ENCODE measurements at places on chromosomes 6 and 20.

- DNase-seq, result no peak
These were observed 36.4 kb upstream of the RPN2 start for GRCh38 chr20:37142708-37143107.

- DNase-seq, result no peak
These were observed 73.8 kb upstream of the GATA5 start for GRCh38 chr20:62549499-62550086.

DNA sequence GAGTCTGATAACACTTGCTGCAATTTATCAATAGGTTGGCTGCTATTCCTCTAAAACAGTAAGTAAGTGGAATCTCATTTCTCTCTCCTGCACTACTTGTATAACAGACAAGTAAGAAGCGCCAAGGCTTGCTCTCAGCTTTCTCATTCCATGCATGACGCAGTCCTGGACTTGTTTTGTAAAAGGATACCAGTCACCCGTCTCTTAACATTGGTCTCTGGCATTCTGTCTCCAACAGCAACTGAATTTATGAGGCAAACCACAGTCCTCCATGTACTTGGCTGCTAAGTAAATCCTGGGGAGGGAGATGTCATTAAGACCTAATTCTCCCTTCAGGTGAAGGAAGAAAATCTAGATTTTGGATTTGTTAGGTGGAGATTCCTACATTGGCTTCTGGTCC lies 115.4 kb downstream of the OPN5 start:
- no peak for DNase-seq

DNA sequence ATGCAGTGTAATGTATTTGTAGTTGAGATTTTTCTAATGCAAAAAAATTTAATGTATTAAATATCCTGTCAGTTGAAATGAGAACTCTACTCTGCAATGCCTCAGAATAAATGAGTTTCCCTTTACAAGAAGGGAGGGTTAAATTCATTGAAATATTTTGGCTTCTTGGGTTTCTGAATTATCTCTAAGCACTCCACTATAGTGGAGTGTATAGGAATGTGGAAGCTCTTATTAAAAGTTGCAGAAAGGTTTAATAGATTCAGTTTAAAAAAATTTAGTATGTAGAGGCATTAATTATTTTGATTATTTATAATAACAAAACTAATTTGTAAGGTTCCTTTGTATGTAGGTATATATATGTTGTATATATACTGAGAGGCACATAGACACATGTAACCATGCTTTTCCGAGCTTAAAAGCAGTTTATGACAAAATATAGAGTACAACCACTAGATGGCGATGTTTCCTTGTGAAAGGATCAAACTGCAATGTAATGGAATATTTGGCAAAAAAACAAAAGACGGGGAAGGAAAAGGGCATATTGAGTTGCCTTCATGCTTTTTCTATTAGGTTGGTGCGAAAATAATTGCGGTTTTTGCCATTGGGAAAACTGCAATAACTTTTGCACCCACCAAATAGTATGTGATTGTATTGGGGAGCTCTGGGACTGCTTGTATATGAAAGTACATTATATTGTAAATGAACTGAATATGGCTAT lies 144.2 kb downstream of the MYO6 start:
- peak; percentile 79 for DNase-seq

GRCh38 chr6:75802366-75802765 lies 53.3 kb downstream of the MYO6 start:
- no peak for DNase-seq

GRCh38 chr20:2817891-2818595 lies 1.9 kb downstream of the TMEM239 start:
- DNase-seq, result peak; percentile 72

DNA sequence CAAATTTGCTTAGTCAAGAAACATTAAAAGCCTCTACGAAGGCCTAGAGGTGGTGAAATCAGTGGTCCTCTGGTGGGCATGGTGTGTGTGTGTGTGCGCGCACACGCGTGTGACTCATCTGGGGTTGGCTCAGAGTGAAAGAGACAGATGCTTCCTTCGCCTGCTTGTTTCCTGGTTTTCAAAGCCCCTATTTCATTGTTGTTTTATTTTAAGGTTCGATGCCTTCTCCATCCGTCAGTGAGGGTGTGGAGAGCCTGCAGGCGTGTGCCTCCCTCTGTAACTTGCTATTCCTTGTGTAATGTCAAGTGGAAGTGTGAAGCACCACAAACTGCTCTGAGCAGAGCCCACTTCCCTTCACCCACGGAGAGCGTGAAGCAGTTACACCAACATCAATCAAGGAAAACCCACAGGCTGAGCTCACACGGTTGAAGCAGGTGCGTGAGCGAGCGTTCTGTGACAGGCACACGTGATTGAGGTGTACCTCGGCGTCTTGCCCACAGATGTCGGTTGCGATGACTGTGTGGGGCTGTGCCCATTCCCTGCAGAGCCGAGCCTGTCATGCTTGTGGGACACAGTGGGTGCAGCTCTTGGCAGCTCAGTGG lies 233.9 kb downstream of the PRL start:
- DNase-seq, result no peak

DNA sequence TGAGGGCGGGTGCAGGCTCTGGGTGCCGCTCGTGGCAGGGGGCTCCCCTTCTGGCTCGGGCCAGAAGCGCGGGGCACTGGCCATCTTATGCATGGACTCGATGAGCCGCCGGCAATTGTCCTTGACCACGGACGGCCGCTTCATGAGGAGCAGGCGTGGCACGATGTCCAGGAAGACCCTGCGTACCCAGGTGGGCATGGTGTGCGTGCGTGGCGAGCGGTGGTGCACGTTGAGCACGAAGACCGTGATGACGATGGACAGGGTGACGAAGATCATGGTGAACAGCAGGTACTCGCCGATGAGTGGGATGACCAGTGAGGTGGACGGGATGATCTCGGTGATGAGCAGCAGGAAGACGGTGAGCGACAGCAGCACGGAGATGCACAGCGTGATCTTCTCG lies 11.0 kb downstream of the CHRNA4 start:
- no peak for DNase-seq

DNA sequence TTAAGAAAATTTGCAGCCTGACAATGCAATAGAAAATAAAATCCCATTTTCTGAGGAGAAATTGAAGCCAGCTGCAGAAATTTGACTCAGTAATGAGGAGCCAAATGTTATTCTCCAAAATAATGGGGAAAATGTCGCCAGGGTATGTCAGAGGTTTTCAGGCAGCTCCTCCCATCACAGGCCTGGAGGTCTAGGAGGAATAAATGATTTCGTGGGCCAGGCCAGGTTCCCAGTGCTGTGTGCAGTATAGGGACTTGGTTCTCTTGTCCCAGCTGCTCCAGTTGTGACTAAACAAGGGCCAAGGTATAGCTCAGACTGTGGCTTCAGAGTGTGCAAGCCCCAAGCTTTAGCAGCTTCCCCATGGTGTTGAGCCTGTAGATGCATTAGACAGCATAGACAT lies 1240.8 kb upstream of the ADGRB3 start:
- DNase-seq, result no peak

GRCh38 chr6:33197431-33198048 lies 2.9 kb downstream of the RXRB start:
- DNase-seq, result peak; percentile 54

- DNase-seq, result no peak
These were observed 1.0 kb upstream of the MTG2 start for GRCh38 chr20:62181808-62182207.

DNA sequence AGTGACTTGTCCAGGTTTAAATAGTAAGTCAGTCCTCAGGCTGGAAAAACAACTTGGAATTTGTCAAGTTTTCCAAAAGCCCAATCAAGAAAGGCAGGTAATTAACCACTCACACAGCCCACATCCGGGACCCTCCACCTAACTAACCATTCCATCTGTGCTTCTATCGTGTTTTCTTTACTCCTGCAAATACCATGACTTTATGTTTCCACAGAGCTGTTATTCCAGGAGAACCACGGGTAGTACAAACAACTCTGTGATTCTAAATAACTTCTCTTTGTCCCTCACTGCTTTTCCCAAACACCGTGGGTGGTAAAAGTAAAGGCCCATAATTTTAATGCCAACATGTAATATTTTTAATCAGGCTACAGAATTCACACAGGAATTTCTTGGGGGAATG lies 49.6 kb upstream of the NT5E start:
- no peak for DNase-seq

- DNase-seq, result peak; percentile 25
These were observed 44.5 kb downstream of the EDN1 start for GRCh38 chr6:12334526-12335130.

DNA sequence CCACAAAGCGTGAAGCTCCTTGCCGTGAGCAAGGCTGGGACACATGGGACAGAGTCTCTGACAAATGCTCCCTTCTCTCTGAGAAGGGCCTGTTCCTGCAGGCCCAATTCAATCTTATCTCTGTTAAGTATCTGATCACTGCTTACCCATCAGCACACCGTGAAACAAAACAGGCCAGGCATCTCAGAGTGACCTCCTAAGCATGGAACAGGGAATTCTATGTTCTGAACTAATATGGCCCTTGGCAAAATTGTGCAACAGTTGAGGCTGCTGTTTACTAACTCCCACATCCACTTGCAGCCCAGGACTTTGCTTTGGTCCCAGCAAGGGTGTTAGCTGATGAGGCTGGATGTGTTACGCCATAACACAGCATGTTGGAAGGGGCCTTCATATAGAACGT lies 79.2 kb downstream of the GCLC start:
- peak; percentile 42 for DNase-seq
